ENCODE measurements at places on chromosomes 12 and 14.

DNA sequence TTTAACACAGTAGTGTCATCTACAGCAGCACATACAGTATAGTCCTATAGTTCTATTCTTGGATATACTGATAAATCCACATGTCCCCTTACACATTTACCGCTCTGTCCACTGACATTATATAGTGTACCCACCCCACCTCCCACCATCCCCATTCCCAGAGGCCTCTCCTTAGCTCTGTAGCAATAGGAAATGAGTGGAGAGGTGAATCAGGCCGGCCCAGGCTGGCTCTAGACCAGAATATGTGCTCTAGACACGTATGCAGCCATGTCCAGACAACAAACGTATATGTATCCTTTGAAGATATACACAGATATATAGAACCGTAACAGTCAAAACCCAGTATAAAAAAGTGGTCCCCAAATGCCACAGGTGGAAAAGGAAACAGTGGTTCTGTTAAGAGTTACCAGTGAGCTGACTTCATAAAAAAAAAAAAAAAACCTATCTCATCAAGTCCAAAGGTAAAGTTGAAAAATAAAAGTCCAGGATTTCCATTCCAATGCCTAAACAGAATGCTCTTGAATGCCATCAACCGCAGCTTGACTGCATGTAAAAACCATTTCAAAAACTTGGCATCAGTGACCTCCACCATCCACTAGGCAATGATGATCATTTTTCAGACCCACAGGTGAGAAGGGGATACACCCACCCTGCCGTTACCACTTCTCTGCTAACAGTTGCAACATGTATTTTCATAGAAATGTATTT lies 16.7 kb downstream of the EGLN3 start:
- DNase-seq, result no peak

DNA sequence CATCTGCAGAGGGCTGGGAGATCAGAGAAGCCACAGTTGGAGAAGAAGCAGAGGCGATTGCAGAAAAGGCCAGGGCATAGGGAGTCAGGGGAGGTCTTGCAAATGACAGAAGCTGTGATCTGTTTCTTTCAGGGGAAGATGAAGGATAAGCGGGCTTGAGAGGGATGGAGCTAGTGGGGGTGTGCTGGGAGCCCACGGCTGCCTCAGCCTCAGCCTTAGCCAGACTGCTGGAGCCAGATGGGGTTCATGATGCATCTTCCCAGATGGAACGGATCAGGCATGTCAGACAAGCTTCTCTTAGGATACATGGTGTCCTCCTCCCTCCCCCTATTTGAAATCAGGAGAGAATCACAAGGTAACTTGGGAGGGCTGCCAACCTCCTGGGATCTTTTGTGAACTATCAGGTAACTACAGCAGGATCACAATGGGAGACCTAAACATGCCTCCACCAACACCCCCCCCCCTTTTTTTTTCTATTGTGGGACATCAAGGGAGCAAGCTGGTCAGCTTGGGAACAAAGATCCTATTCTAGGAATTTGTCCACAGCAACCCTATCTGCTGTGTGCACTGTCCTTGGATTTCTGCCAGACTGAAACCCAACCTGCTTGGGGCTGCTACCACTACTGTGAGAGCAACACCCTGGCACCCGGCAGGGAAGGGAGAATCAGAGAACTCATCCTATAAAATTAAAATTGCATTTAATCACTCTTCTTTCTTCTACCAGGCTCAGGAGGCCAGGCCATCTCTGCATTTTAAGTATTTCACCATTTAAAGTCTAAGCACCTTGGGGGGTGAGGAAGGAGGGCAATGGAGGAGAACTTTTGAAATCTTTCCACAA lies 10.7 kb upstream of the ATP2A2 start:
- no peak for DNase-seq

- no peak for DNase-seq
Observed at GRCh38 chr12:14317362-14318146, 47.9 kb upstream of the ATF7IP start.

DNA sequence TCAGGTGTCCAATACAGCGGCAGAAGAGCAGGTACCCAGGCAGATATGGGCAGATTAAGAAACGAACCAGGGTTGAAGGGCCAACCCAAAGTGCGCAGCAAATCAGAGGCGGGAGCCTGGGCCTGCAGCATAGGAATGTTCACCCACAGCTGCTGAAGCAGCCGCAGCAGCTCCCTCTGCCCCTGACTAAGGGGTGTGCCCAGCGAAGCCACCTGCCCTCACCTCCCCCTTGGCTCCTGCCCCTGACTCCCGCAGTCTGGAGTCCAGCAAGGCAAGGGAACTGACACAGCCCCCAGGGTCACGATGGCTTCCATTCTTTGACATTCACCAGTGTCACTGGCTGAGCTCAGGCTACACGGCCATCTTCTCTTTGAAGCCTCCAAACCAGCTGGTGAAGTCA lies 27.3 kb upstream of the ZFP36L1 start:
- DNase-seq, result no peak
